ENCODE measurements at places on chromosomes 1 and 21.

- no peak for DNase-seq
These were observed 10.3 kb downstream of the LMNA start for GRCh38 chr1:156124557-156125483.

- DNase-seq = no peak
These were observed 52.9 kb upstream of the ZNF326 start for GRCh38 chr1:89942014-89942413.

DNA sequence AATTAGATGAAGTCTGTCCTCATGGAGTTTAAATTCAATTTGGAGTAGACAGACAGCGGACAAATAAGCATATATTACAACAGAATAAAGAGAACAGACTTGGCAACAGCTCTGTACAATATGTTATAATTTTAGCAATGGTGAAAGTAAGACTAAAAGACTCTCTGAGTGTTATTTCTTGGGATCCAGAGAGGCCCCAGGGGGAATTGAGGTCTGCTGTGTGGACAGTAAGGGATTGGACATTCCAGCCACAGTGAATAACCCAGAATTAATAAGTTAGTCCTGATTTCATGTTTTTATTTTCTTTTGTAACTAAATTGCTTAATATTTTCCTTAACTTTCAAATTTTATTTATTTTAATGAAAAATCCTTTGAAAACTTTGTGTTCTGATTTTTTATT lies 101.7 kb downstream of the PATJ start:
- DNase-seq = no peak

DNA sequence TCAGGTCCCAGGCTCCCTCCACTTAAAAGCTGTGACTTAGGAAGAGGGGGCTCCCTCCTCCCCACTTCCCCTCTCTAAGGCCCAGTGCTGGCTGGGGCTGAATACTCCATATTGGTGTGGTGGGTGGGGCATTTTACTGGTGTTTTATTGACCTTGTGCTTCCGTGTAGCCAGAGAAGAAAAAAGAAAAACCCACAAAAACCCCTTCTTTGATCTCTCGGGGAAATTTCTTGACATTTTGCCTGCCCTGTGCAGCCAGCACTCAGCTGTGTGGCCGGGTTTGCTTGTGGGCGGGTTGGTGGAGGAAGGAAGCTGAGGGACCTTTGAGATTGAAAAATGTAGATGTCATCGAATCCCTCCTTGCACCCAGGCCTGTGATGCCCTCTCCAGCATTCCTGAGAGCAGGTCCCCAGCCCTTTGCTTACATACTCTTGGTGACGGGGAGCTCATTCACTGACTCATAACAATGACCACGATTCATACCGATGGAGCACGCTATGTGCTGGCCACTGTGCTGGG lies 24.8 kb downstream of the TNFRSF8 start:
- peak; percentile 28 for DNase-seq

DNA sequence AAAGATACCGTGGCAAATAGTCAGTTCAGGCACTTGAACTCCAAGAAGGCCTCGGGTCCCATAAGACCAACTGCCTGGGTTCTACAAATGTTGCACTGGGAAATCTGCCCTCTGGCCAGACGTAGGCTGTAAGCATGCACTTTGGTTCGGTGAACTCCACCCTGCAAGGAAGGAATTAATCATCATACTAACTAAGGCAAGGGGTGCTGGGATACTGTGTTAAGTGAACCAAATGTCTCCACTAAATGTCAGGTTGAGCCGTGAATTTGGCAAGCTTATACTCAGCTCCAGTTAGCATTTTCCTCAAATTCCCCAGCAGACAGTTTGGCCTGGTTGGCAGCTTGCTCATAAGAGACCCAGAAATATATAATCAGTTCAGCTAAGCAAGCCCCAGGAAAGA lies 385.9 kb downstream of the GPATCH2 start:
- no peak for DNase-seq

DNA sequence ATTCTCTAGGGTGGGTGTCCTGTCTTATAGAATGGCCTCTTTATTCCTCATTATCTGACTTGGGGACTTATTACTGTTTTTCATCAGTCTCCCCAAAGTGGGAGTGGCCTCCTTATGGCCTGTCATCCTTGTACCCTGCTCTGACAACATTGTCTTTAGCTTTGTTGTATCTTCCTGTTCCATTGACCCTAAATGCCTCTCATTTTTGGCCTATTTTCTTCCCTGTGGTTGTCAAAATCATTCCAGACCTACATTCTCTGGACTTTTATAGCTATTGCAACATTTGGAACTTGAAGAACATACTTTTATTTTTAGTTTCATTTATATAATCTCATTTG lies 9.7 kb downstream of the SFT2D2 start:
- no peak for DNase-seq

GRCh38 chr1:205947024-205947423 lies 3.8 kb upstream of the SLC26A9 start:
- no peak for DNase-seq

- DNase-seq = no peak
These were observed 23.3 kb upstream of the ZNF326 start for GRCh38 chr1:89971600-89971999.

DNA sequence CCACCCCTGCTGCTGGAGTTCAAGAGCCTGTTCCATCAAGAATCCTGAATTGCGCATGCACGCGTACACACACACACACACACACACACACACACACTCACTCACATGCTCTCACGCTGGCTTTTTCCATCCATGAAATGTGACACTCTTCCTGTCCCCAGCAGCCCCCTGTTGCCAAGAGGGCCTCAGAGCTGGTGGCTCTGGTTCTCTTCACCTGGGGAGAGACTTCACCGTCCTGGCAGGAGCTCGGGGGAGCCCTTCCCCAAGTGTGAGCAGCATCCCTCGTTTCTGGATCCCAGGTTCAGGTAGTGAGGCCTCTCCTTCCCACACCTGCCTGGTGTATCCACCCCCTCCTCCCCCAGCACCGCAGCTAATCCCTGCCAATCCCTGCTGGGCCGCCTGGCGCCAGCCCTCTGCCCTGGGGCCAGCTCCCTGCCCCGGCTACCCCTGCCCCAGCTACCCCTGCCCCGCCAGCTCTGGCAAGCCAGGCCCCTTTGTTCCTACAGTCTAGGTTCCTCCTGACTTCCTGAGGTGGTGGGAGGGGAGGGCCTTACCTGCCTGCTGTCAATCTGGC lies 9.9 kb downstream of the PLOD1 start:
- no peak for DNase-seq

DNA sequence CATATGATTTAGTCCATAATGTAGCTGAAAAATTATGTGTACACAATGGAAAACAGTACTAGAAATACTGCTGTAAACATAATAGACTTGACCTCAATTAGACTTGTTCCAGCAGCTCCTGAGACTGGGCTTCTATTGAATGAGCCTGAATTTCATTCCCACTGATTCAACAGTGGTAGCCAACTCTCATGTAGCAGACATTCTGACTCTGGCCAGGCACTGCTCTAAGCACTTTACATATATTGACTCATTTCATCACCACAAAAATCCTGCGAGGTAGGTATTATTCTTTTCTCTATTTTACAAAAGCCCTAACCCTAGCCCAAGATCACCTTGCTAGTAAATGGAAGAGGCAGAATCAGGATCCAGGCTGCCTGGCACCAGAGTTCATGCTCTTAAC lies 12.8 kb upstream of the CTSS start:
- DNase-seq = no peak

- DNase-seq = no peak
These were observed 153.7 kb downstream of the COL11A1 start for GRCh38 chr1:102954576-102954975.

DNA sequence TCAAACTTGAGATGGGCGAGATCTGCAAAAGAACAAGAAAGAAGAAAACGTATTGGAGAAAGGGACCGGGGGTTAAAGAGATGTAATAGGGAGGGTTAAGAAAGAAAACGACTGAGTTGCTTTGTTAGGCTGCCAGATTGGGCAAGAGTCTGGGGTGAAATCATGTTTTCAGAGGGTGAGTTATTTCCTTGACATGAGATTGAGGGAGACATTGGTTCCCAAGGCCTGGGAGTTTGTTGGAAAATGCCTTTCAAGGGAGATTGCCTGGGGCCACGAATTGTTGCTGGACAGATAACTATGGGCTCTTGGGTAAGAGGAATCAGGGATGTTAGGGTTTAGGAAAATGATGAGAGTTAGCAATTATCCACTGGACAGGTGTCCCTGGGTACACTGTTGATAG lies 776 bp upstream of the CADM3 start:
- DNase-seq = no peak
